Natural killer cell (primary cell): ENCODE measurements at places on chromosomes 16 and 17. TPM values are rescaled to one million over a fixed set of nuclear protein-coding genes. Genes with fewer than 3 reads are reported as not detected.

The GCGR gene
- total RNA-seq: not detected

The PRDM7 gene
- total RNA-seq: not detected

The JPH3 gene
- total RNA-seq: not detected

The PLXDC1 gene
- 15.9 TPM for total RNA-seq

The TEKT3 gene
- total RNA-seq: 1.3 TPM
